Activated T-cell treated with anti-CD3 and anti-CD28 coated beads, Interleukin-2, amount 50 U/mL, for 72 hours (primary cell): ENCODE measurements at places on chromosomes 6 and 20. TPM values are rescaled to one million over a fixed set of nuclear protein-coding genes. Genes with fewer than 3 reads are reported as not detected.

The TCF21 gene
- not detected for total RNA-seq

The SLC17A9 gene
- total RNA-seq, result 11.8 TPM

DNA sequence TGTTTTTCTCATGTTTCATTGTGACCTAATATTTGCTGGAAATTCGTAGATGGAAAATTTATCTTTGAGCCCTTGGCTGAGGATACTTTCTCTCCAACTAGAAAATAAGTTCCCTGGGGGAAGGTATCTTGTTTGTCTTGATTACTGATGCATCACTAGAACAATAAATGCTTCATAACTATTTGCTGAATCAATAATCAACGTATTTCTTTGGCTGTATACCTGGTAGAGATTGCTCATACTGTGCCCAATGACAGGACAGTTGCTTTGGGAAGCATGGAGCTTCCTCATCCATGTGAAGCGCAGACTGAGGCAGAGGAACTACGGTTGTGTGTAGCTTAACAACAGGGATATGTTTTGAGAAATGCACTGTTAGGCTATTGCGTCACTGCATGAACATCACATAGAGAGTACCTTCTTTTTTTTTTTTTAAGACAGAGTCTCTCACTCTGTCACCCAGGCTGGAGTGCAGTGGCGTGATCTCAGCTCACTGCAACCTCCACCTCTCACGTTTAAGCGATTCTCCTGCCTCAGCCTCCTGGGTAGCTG, 34.2 kb upstream of the RPN2 start:
- no peak for DNase-seq

DNA sequence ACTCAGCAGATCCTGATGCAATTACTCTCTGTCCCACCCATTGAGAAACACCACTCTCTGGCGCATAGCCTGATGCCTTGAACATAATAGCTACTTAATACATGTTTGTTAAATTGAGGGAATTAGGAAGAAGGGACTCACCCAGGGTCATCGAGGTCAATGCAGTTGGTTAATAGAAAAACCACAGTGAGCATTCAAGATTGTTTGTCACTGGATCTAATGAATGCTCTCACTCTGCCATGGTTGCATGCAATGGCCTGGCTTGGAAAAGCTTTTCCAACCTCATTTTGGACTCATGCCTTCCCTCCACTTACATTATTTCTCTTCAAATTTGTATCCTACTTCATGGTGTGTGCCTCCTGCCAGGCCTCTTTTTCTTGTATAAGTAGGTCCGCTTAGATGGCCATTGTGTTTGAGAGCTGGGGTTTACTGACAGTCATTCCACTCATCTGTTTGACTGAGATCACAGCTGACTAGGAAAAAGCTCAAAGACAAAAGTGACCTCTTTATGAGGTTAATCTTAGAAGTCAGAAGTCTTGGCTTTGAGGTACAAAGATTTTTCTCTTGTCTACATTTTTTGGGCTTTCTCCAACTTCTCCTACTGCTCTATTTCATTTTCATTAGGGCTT, 154.8 kb upstream of the RAB32 start:
- DNase-seq, result no peak

DNA sequence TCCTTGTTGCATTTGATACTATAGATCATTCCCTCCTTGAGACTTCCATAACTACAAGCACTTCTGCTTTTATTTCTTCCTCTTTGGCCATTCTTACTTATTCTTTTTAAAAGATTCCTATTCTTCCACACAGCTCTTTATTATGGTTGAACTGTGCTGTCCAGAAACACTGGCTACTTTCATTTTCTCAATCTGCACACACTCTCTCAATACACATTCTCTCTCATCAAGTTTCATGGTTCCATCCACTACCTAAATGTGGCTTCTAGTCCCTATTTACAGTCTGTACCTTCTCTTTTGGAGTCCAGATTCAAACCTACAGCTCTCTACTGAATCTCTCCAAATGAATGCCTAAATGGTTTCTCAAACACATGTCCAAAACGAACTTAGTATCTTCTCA, 214.3 kb upstream of the RSPO3 start:
- no peak for DNase-seq

DNA sequence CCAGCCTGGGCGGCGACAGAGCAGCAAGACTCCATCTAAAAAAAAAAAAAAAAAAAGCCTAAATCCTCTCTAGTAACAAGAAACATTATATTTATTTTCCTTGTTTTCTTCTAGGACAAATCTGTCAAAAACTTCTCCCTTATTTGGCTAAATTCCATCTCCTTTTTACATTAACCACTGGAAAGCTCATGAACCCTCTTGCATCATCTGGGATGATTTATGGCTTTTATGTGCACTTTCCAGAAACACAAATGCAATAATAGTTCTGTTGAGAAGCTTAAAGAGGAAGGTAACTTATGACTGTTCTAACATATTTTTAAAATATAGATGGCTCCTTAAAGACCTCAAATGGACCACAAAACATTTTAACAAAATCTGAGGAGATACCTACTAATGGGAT, 526.1 kb upstream of the SPTLC3 start:
- DNase-seq, result no peak

DNA sequence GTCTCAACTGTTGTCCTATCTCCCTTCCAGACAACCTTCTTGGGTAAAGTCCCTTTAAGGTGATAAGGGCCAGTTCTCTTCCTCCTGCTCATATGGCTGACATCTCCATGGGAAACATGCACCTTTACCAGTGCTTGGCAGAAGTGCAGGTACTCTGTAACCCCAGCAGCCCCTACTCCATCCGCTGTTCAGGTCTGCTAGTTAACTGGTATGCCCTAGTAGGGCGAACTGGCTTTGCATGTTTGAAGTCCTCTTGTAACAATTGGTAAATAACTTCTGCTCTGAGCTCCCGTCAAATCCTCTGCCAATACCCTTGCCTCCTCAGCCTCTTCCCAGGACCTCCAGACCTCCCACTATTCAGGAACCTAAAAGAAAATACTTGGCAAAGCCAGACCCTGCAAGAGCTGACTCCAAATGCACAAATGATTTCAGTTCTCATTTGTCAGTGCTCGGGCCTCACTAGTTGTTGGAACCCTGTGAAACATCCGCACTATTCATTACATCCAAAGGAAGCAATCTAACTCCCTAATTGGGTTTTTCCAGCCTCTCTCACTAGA, 703.7 kb downstream of the MAFB start:
- no peak for DNase-seq

GRCh38 chr20:16459019-16459700, 114.1 kb downstream of the KIF16B start:
- no peak for DNase-seq
